Glutamatergic neuron (in vitro differentiated cells): ENCODE measurements at places on chromosomes 12 and 14. TPM values are rescaled to one million over a fixed set of nuclear protein-coding genes. Genes with fewer than 3 reads are reported as not detected.

RNF41 gene
- total RNA-seq: 72.6 TPM

ATP5F1B gene
- total RNA-seq: 735 TPM

NEUROD4 gene
- 206 TPM for total RNA-seq

RERGL gene
- 0.44 TPM for total RNA-seq

GRCh38 chr12:95506707-95507523, 33.0 kb downstream of the METAP2 start:
- DNase-seq: no peak
- H3K36me3 ChIP-seq: no peaks in the 10 kb centered on the region
- H3K27me3 ChIP-seq: no peaks in the 10 kb centered on the region

- no peak overlapping the region for H3K27ac ChIP-seq
- no peaks in the 10 kb centered on the region for H3K27me3 ChIP-seq
- no peak overlapping the region for H3K4me3 ChIP-seq
- H3K36me3 ChIP-seq: no peaks in the 10 kb centered on the region
- H3K4me1 ChIP-seq: peaks cover 2% of the 10 kb centered on the region
- DNase-seq: no peak
These were observed 21.3 kb downstream of the KCNA5 start for GRCh38 chr12:5064913-5065490.

DNA sequence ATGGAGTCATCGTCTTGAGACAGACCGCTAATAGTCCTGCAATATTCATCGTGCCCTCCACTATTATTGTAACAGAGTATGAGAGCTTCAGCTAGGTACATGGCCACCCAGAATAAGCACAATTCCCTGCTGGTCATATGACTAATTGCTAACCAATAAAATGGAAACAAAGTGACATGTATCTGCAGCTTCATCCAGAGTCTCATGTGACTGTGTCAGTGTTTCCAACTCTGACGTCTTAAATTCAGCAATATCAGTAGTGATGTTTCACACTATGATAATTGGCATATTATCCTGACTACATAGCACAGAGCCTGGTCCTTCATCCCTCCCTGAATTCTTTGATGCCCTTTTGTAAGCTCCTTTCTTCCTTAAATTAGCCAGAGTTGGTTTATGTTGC, 167.4 kb downstream of the RPS29 start:
- H3K36me3 ChIP-seq: no peaks in the 10 kb centered on the region
- no peak for DNase-seq
- no peak overlapping the region for H3K4me3 ChIP-seq
- H3K27ac ChIP-seq: no peak overlapping the region

GRCh38 chr12:124939079-124939420, 24.6 kb upstream of the UBC start:
- H3K4me3 ChIP-seq: no peak overlapping the region
- no peaks in the 10 kb centered on the region for H3K36me3 ChIP-seq
- H3K4me1 ChIP-seq: peaks cover 1% of the 10 kb centered on the region
- peaks cover 5% of the 10 kb centered on the region for H3K27me3 ChIP-seq
- no peak overlapping the region for H3K27ac ChIP-seq

- H3K4me1 ChIP-seq: no peaks in the 10 kb centered on the region
- H3K4me3 ChIP-seq: no peak overlapping the region
- H3K27ac ChIP-seq: no peak overlapping the region
These were observed 33.8 kb downstream of the LRIG3 start for GRCh38 chr12:58886474-58886873.

- no peak for DNase-seq
- no peak overlapping the region for H3K27ac ChIP-seq
- H3K4me1 ChIP-seq: peaks cover 9% of the 10 kb centered on the region
These were observed 20.3 kb downstream of the DCAF5 start for GRCh38 chr14:69132513-69133181.

GRCh38 chr12:103814436-103814835, 26.6 kb downstream of the NT5DC3 start:
- peaks cover under 1% of the 10 kb centered on the region for H3K36me3 ChIP-seq
- H3K27ac ChIP-seq: no peak overlapping the region
- H3K27me3 ChIP-seq: no peaks in the 10 kb centered on the region
- no peak for DNase-seq
- H3K4me3 ChIP-seq: no peak overlapping the region

DNA sequence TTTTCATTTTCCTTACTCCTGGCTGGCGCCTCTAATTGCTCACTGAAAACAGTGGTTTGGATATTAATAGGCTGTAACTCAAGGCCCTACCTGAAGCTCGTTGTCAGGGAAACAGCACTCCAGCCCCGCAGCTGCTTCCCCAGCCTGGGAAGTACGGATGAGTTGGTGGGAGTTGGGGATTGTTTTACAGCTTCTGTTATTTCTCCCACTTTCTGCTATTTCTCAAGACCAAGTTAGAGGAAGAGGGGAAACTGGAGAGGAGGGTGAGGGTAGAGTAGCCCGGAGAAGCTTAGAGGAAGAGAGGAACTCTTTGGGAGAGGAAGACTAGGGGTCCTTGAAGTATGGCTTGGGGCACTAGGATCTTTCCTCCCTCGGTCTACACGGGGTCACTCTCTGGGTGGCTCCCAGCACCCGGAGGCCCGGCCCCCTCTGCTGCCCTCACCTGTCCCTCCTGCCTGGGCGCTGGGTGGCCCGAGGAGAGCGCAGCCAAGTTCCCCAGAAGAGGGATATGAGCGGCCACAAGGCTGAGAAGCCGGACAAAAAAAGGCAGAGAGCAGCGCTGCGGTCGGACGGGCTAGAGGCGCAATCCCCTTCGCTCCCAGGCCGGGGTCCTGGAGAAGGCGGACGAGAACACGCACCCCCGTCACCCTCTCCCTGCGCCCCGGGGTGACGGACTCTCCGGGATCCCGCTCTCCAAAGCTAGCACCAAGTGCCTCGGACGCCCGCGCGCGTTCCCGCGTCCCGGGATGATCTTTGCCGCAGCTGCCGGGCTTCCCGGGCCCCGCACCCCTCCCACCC, 671 bp downstream of the SPTB start:
- no peaks in the 10 kb centered on the region for H3K36me3 ChIP-seq
- no peak overlapping the region for H3K27ac ChIP-seq
- peaks cover 8% of the 10 kb centered on the region for H3K27me3 ChIP-seq
- no peaks in the 10 kb centered on the region for H3K4me1 ChIP-seq
- H3K4me3 ChIP-seq: peak overlapping the region; percentile 64

- H3K4me3 ChIP-seq: no peak overlapping the region
- H3K36me3 ChIP-seq: no peaks in the 10 kb centered on the region
- peaks cover 6% of the 10 kb centered on the region for H3K4me1 ChIP-seq
- H3K27ac ChIP-seq: no peak overlapping the region
These were observed 52.5 kb upstream of the GCH1 start for GRCh38 chr14:54955143-54955542.
